Ureter (tissue), 1 donor: ENCODE measurements at places on chromosomes 6 and 20.
A peak's percentile ranks its signal among the peaks of the same experiment; 100 is the strongest.

GRCh38 chr6:28281288-28282064, at the start of gene PGBD1:
PGBD1 (plus strand) TSS chr6:28281572; CDS start chr6:28283814, 2,242 bp downstream.
- peak; percentile 72 for DNase-seq

GRCh38 chr6:96760153-96760687, 77.1 kb downstream of the GPR63 start:
- DNase-seq, result no peak

GRCh38 chr6:16437984-16438383, 199.6 kb downstream of the GMPR start:
- no peak for DNase-seq

DNA sequence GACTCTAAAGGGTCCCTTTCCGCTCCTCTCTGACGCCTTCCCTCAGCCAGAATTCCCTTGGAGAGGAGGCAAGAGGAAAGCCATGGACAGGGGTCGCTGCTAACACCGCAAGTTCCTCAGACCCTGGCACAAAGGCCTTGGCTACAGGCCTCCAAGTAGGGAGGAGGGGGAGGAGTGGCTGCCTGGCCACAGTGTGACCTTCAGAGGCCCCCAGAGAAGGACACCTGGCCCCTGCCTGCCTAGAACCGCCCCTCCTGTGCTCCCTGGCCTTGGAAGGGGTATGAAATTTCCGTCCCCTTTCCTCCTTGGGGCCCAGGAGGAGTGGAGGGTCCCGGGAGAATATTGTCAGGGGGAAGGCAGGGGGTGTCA, 2.7 kb downstream of the VEGFA start:
- no peak for DNase-seq

- DNase-seq, result no peak
Measured at GRCh38 chr6:26123675-26123946, 36.4 kb downstream of the HFE start.

GRCh38 chr20:60967431-60968316, 284.4 kb upstream of the CDH4 start:
- no peak for DNase-seq

- DNase-seq, result no peak
Measured at GRCh38 chr6:5752391-5752680, 254.4 kb downstream of the NRN1 start.

DNA sequence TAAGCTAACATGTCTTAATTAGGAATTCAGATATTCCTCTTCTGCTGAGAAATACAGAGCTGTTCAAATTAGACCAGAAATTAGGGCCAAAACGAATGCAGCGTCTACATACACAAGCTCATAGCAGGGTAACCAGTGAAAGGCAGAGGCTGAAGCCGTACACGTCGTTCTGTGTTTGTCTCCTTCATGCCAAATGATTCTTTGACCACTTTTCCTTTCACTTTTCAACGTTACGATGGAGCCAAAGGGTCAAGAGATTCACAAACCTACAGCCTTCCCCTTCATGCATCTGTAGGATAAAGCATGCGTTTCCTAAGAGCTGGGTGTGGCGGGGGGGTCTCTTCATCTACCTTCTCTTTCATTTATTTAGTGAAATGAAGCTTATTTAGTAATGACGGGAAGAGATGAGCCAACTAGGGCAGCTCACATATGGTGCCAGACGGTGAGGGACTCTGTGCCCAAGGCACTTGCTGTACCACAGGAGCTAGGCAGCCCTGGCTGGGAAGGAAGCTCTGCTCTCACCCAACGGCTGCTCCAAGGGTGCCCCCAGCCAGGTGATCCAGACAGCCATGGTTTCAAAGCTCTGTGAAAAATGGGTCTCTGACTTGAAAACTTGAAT, 178.0 kb downstream of the ATXN1 start:
- no peak for DNase-seq

DNA sequence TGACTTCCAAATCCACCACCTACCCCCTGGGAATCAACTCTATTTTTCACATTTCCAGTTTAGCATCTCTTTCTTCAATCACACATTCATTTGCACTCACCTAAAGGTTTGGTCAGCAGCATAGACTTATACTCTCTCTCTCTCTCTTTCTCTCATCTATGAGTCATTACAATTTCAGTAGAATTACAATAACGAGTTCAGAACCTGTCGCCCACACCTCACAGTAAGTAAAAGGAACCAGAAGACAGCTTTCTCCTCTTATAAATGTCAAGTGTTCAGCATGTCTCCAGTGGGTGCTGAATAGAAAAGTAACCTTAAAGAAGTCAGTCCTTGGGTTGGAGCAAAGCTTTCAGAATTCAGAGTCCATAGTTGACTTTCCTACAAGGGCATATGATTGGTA, 1.1 kb upstream of the PHACTR1 start:
- DNase-seq, result no peak
